ENCODE measurements at places on chromosomes 4 and X.

DNA sequence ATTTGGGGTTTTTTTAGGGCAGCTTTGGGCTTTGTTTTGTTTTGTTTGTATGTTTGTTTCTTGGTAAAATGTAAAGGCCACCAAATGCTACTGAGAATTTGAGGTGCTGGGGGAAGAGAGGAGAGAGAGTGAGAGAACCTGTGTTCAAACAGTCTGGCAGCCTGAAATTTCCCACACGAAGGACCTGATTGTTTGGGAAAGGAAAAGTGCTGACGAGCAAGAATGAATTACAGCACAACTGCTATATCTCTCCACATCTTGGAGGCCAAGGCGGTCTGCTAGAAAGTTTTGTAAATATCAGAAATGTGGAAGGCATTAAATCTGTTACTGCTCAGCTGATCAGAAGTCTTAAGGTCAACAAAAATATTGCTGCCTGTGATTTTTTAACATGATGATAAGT, 170.5 kb downstream of the PALLD start:
- no peak for DNase-seq

GRCh38 chr4:137703195-137703594, 170.9 kb upstream of the PCDH18 start:
- DNase-seq = no peak

DNA sequence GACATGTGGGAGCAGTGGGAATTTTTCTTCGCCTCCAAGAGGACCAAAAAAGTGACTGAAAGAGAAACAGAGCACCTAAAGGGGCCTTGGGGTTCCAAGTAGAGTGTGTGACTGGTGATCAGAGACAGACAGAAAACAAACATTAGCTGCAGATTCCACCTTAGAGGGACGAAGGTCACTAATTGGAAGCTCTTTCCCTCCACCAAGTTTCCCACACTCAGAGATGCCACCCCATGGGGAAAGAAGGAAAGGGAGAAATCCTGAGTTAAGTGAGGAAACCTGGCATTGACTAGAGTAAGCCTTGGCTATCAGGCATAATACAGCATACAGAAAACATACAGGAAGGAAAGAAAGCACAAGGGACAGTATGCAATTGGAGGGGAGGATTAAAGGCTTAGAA, 90.9 kb downstream of the HNRNPD start:
- peak; percentile 15 for DNase-seq

DNA sequence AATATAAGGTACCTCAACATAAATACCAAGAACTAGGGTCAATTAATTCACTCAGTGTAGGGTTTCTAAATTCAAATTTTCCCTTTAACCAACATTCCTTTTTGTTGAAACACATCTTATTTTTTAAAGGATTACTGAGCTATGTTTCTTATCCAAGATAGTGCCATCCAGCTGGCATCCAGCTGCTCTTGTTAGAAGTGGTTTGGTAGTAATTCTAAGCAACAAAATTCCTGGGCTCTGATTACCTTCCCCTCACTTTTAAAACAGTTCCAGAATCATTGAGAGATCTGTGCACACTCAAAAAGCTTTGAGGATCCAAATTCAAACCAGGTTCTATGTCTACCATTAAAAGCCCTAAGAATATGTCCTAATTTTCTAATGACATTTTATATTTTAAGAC, 583.7 kb downstream of the TRIML1 start:
- DNase-seq = no peak

DNA sequence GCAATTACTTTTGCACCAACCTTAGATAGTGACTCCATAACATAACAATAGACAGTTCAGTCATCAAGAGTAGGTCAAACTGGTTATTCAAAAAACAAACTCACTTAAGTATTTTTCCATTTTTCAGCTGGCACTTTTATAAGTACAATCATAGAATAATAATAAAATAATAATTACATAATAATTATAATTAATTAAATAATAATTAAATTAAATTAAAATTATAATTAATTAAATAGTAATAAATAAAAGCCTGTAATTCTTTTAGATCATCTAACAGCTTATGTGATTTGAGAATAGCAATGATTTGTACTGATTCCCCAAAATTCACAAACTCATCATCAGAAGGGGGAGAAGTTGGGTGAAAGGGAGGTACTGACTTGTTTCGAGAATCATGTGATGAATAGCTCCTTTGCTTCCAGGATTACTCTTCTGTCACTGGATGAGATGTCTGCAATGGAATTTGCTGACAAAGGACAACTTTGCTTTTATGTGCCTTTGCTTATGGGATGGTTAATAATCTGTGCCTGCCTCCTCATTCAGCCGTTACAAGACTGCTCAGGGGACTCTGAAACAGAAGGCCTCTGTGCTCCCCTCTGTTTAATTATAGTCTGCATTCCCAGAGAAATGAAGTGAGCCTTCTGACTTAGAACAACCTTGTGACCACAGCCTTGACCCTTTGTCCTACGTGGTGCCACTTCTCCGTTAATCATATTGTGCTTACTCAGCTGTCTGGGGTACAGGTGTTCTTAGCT, 104.8 kb upstream of the ENPEP start:
- DNase-seq = no peak

DNA sequence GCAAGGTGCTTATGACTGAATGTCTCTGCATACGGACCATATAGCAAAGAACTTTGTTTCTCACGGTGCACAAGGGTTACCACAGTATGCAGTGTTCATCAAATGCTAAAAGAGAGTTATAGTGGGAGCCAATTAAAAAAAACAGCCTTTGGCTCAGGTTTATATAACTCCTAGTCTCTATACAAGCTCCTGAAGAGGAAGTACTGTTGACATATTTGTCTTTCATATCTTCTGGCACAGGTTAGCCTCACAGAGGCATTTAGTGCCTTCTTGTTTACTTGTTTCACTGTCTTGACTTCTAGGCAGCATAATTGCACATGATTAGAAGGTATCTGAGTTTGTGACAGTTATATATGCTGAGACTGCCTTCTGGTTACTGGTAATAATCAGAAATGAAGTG, 158.8 kb upstream of the FAM47C start:
- no peak for DNase-seq

DNA sequence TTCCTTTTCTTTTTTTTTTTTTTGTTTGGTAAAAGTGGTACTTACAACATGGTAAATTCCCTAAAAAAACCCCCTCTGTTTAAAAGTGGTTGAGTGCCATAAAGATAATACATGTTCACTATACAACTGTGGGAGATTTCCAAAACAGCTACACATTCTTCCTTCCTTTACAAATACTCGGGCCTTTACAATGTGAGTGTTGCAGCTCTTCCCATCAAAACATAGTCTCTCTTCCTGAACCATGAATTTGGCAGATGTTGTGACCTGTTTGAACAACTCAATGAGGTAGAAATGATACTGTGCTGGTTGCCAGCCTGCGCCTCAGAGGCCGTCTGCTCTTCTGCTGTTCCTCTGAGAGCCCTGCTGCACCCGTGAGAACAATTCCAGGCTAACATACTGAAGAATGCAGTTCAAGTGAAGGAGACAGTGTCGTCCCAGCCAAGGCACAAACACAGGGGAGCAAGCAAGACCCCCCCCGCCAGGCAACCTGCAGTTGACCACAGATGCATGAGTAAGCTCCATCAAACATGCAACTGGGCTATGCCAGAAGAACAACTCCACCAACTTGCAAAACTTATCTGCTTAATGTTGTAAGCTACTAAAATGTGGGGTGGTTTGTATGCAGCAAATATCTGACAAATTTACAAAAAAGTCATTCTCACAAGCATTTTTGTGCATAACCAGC, 645.0 kb downstream of the PCDH7 start:
- no peak for DNase-seq
